MG63 (cell line): ENCODE measurements at places on chromosomes 7 and 10. TPM values are rescaled to one million over a fixed set of nuclear protein-coding genes. Genes with fewer than 3 reads are reported as not detected.

The CELF2 gene
- total RNA-seq = 1.5 and 9.7 TPM in 2 replicates

The CHST15 gene
- 6.1 and 9.8 TPM in 2 replicates for total RNA-seq

The WDR86 gene
- not detected in 2 replicates for total RNA-seq

The GIMAP4 gene
- not detected in 2 replicates for total RNA-seq

The TLX1 gene
- not detected in 2 replicates for total RNA-seq

The CHRM2 gene
- not detected in 2 replicates for total RNA-seq

GRCh38 chr10:87613751-87614150 lies 45.9 kb upstream of the PAPSS2 start:
- no peak for DNase-seq

DNA sequence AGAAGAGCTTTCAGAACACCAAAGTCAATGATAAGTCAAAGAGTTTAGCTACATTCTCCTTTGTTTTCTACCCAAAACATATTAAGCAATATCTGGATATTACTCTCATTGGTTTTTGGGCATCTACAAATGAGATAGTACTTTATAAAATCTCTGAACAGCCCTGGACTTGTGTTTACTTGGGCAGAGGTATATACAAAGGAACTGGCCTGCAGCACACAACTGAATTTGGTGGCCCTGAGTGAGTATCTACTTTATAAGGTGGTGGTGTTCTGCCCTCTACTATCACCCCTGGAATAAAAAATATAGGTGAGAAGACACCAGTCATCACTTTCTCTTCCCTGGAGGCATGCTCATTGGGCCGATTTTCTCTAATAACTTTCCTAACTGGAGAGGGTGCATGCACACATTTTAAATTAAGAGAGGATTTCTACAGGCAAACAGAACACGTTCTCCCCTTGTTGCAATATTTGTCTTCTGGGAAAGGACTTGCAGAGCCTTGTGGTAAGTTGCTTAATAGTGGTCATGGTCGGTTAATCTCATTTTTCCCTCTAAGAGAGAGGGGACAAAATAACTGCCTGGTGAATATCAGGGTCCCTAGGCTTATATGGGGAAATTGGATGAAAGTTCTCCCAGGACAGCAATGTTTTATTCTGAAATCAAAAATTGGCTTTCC lies 41.1 kb downstream of the OTUD1 start:
- no peak for DNase-seq

GRCh38 chr10:49189422-49189821 lies 1.2 kb upstream of the TMEM273 start:
- DNase-seq = no peak

- no peak for DNase-seq
Measured at GRCh38 chr10:28215930-28216329, 86.9 kb downstream of the MPP7 start.

GRCh38 chr10:97704341-97704740 lies 9.2 kb upstream of the MARVELD1 start:
- DNase-seq = no peak

GRCh38 chr7:46383605-46384004 lies 462.5 kb upstream of the IGFBP3 start:
- no peak for DNase-seq

DNA sequence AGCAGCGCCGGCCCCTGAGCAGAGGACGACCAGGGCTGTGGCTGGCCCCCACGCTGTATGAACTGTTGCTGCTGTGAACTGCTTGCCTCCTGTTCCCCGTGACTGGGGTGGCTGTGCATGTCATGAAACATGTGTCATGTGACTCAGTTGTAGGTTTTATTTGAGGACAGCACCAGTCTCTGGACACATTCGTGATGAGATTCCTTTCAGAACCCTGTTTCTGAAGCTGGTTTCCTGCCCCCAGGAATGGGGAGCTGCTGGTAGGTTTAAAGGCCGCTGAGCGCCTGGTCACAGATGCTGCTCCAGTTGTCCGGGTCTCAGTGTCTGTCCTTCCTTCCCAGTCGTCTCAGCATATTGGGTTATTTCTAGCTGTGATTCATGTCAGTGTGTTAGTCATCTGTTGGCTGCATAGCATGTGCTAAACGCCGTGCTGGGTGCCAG lies 79.1 kb upstream of the PPIF start:
- DNase-seq = no peak

- no peak for DNase-seq
Measured at GRCh38 chr7:98930921-98931320, 52.6 kb downstream of the TRRAP start.

DNA sequence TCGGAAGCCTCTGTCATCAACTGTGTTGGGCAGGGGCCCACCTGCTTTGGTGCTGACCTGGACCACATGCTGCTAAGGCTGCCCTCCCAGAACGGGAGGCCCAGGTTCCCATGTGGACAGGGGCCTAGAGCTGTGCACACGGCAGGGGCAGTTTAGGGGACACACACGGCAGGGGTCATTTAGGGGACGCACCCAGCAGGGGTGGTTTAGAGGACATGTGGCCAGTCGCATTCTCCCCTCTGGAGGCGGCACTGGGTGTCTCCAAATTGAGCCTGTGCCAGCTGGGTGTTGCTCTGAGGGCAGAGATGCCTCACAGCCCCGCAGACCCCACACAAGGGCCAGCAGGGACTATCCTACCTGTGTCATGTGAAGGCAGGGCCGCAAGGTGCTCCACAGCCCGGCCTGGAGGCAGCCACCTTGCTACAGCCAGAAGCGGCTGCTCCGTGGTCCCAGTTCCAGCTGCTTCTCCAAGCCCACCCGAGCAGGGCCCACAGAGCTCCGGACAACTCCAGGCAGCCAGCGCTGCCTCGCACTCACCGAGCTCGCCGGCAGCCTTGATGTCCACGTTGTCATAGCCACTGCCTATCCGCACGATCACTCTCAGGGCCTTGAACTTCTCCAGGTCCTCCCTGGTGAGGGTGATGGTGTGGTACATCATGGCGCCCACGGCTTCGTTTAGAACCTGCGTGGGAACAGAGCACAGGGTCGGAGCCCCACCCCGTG lies 60.7 kb downstream of the ZRANB1 start:
- DNase-seq = no peak

- DNase-seq = no peak
Measured at GRCh38 chr10:130820880-130821482, 490.5 kb downstream of the TCERG1L start.

- DNase-seq = peak; percentile 59
Measured at GRCh38 chr10:15167411-15168290, 842 bp downstream of the NMT2 start.

- DNase-seq = no peak
Measured at GRCh38 chr10:51201947-51202346, 127.7 kb downstream of the PRKG1 start.

GRCh38 chr7:37320848-37321468 lies 127.7 kb downstream of the ELMO1 start:
- peak; percentile 46 for DNase-seq

DNA sequence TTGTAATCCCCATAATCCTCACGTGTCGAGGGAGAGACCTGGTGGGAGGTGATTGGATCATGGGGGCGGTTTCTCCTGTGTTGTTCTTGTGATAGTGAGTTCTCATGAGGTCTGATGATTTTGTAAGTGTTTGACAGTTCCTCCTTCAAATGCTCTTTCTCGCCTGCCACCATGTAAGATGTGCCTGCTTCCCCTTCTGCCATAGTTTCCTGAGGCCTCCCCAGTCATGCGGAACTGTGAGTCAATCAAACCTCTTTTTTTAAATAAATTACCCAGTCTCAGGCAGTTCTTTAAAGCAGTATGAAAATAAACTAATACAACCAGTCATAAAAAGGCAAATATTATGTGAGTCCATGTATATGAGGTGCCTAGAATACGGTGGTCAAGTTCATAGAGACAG lies 87.5 kb downstream of the FRMD4A start:
- no peak for DNase-seq

GRCh38 chr7:29127527-29127926 lies 18.8 kb downstream of the CPVL start:
- DNase-seq = no peak

GRCh38 chr7:5472432-5473315 lies 49.0 kb upstream of the TNRC18 start:
- no peak for DNase-seq
